Occipital lobe (tissue), 3 donors: ENCODE measurements at places on chromosomes 5 and 9.

GRCh38 chr5:141412854-141413539 is at the start of gene PCDHGA10:
Gene PCDHGA10 (plus strand): TSS chr5:141412987. CDS start chr5:141413176, 189 bp downstream.
- DNase-seq, result no peak

DNA sequence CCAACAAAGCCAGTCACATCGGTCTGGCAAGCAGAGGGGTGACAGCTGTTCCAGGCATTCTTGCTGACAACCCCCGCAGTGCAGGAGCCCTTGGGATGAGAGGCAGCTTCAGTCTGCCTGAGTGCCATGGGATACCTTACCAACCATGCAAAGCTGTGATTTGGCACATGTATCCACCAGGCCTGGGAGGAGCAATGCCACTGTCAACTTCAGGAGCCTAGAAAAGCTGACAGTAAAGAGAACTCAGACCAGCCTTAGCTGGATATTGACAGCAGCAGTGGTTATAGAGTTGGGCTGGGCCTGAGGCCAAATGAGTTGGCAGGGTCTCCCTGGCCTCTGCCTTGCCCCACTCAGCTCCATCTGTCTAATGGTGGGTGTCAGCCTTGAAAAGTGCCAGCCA is 10.1 kb upstream of the PLPPR1 start:
- DNase-seq, result no peak

DNA sequence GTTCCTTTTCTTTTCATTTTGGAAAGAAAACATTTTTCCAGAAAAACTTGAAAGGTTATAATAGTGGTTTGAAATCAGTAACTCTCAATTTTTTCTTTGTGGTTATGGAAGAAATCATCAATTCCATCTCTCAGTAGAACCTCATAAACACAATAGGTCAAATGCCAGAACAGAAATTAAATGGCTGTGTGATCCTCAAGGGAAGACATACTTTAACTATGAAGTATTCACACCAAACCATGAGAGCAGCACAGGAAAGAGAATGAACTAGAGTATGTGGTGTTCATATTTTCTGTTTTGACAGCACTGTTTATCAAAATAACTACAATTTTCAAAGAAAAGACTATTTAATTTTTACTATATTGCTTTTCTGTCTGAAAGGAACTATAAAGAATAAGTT is 29.7 kb upstream of the EFNA5 start:
- no peak for DNase-seq

DNA sequence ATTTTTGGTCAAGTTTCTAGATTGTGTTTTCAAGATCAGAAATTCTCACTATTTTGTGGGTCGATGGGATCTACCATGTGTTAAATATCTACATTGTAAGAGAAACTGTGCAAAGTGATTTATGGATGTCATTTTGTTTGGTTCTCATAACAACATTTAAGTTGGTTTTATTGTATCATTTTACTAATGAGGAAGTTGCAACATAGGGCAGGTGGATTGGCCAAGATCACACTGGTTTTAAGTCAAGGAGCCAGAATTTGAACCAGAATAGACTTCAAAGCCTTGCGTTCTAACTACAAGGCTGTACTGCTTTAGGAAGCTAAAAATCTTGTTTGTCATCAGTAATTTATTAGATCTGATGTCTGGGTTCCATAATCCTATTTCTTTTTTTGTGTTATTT is 23.4 kb downstream of the SH3TC2 start:
- no peak for DNase-seq

DNA sequence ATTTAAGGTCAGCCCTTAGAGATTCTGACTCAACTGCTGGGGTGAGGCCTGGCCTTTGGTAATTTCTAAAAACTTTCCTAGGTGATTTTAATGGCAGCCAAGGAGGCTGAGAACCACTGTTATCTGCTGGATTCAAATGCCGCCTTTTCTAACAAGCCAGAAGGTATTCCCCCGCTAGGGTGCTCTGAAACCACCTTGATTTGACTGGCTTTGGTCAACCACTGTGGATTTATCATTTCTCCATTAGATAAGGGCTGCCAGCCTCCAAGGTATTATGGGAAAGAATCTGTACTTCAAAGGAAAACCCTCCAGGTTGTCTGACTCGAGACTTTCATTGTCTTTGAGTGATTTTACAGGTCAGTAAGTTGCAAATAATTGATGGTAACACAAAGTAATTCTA is 4.3 kb downstream of the ANXA6 start:
- no peak for DNase-seq

DNA sequence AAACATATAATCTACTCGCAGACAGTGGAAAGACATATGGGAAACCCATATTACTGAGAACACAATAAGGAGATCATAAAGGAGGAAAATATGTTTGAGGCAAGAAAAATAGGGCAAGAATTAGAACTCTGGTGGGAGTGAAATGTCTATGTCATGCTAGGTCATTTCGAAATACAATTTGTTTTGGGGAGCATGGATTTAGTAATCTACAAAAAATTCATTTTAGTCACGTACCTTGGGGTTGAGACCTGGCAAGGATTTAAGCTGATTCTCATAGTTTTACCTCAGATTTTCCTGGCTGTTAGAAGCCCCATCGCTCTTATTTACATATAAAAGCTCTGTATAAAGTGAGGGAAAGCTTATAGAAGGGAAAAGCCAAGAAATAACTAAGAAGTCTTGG is 11.5 kb upstream of the CSNK1G3 start:
- DNase-seq, result no peak

GRCh38 chr5:68288707-68289134 is 73.2 kb downstream of the PIK3R1 start:
- no peak for DNase-seq

GRCh38 chr5:74079971-74080556 is 454.1 kb downstream of the ARHGEF28 start:
- no peak for DNase-seq

DNA sequence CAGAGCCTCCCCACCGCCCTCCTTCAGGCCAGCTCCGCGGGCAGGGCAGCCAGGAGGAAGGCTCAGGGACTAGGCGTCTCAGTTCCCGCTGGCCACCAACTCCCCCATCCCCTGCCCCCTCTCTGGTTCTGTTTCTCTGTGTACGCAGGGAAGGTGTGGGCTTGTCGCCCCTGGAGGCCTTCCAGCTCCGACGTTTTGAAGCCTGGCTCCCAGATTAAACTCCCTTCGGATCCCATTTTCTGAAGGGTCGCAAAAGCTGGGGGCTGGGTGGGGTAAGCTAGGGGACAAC is 346 bp downstream of the ATOX1 start:
- no peak for DNase-seq

GRCh38 chr5:120985526-120985925 is 521.4 kb downstream of the PRR16 start:
- DNase-seq, result no peak

DNA sequence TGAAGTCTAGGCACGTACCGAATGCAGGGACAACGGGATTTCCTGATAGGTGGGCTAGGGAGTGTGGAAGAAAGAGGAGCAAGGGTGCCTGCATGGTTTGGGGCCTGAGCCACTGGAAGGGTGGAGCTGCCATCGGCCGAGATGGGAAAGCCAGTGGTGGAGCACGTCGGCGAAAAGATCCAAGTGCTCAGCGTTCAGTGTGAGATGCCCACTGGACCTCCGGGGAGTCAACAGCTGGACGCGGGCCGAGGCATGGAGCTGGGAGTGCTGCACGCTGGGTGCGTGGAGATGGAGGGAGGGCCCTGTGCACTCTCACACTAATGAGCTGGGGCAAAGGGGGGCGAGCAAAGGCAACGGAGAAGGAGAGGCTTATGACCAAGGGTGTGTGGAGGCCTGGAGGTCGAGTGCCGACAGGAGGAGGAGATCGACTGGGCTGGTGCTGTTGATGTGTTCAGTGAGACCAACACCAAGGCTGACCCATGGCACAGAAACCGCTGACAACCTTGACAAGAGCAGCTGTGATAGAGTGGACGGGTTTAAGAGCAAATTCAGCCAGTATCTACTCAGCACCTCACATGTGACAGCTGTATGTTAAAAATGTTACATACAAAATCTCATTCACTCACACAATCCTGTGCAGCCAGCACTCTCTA is 85.7 kb downstream of the STK10 start:
- DNase-seq, result no peak

DNA sequence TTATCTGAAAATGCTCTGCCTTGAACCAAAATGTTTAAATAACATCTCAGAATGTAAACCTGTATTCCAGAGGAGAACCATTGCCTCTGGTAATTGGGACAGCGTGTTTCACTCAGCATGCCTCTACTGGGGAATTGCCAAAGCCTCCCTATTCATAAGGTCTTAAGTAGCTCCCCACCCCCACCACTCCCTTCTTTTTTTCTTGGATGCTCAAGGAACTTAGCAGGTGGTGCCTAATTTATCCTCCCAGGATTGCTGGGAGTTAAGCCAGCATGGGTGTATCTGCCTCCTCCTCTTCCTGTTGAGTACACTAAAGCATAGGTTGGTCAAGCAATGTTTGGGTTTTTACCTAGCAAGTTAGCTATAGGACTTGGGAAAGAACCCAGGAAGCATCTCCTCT is 220.2 kb downstream of the DMAC1 start:
- DNase-seq, result no peak

DNA sequence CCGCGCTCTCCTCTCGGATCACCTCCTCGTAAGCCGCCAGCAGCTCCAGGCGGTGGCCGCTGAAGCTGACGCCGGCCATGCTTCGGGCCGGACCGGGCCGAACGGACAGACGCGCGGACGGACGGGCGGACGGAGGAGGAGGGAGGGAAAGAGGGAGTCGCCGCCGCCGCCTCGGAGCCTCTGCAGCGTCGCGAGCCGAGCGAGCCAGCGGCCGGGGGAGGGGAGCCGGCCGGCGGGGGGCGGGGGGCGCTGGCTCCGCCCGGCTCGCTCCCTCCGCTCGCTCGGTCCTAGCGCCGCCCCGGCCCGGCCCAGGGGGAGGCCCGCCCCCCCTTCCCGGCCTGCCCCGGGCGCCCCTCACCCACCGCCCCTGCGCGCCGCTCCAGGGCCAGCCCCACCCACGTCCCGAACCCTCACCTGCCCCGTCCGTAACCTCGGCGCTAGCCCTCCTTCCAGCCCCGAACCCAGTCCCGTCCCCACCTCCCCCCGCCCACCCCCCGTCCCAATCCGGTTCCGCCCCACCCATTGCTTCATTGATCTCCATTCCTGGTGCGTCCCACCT is at the start of gene DBN1:
DBN1 (minus strand) TSS at position 192 of the 559 bp plus-strand sequence; CDS start at position 79, 113 bp downstream.
- DNase-seq, result no peak

DNA sequence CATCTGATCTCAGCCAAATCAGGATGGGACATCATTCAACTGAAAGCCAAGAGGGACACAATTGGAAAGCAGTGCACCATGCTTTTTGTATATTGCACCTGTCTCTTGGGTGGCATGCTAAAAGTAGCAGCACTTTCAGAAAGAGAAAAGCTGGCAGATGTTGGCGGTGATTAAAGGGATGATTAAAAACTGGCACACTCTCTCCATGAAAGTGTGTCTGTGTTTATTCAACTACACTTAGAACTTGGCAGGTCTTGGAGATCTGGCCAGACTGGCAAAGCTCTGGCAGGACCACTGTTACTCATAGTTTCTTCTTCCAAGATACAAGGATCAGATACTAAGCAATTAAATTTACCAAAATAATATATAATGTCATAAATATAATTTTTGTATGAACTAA is 112.9 kb upstream of the ELAVL2 start:
- no peak for DNase-seq

DNA sequence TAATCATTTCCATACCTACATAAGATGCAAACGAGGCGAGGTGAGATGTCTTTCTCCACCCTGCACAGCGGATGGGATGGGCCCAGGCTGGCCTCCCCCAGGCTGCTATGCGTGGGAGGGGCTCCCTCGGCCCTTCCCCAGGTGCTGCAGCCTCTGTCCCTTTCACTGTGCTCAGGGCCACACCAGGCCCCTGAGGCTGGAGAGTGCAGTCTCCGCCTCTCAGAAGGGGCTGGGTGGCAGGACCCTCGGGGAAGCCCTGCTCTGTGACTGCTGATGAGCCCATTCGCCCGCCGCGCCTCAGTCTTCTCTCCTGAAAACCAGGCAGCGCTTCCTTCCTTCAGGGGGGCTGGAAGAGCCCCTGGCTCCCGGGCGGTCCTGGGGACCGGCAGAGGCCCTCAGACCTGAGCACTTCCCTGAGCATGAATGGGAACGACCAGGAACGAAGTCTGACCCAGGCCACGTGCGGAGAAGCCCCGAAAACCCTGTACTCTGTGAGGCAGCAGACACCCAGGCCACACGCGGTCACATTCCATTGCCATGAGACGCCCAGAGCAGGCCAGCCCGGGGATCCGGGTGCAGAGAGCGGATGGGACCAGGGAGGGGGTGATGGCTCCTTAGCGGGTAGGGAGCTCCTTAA is 21.9 kb upstream of the NOTCH1 start:
- DNase-seq, result no peak

GRCh38 chr5:57698086-57698485 is 215.5 kb upstream of the ACTBL2 start:
- DNase-seq, result no peak

DNA sequence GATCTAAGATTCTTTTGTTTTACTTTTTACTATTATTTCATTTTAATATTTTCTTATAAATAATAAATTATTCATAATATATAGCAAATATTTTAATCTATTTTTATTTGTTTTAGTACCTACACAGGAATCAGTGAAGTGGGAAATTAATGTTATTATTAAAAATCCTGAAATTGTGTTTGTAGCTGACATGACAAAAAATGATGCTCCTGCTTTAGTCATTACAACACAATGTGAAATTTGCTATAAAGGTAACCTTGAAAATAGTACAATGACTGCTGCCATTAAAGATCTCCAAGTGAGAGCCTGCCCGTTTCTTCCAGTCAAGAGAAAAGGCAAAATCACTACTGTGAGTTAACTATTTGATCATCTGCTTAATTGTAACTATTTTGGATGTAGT is 138.7 kb downstream of the VPS13A start:
- no peak for DNase-seq

DNA sequence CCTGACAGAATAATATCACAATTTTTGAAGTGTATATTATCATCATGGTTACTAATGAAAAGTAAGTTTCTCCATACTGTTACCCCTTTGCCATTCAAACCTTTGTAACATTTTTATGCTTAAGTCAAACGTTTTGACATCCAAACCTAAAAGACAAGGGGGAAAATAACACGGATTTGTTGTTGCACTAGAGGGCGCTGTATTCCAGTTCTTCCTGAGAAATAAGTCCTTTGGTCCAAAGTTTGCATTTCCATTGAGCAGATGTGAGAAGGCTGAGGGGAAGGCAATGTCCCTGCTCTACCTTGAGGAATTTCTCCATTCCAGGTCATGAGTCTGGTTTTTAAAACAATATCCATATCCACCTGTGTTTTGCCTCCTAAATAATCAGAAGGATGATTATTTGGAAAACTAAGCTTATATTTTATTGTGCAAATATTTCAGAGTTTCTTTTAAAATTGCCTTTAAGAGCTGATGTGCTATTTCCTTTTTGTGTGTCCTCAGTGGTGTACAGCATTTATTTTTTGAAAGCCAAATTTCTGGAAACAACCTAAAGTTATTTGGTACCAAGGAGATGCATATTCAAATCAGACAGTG is 9.7 kb downstream of the LECT2 start:
- DNase-seq, result no peak

DNA sequence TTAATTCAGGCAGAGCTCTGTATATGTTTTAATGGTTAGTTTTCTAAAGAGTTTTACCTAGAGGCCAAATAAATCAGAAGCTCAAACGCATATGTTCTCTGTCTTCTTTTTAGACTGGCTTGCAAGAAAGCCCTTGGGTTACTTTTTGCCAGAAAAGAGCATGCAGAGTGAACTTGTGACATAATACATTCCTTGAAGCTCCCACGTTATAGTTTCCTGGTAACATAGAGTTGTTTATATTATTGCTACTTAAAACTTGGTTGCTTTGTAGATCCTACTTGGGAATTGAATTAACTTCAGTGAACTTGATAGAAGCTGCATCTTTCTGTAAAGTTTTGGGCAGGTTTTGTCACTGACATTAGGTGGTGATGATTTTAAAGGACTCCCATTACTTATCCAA is 102.9 kb downstream of the C9orf152 start:
- no peak for DNase-seq
